ENCODE measurements at places on chromosomes 16 and 17. TPM values are rescaled to one million over a fixed set of nuclear protein-coding genes. Genes with fewer than 3 reads are reported as not detected.

Gene CDRT4
- total RNA-seq, result not detected

Gene PRSS36
- total RNA-seq, result 1.9 TPM

Gene BMERB1
- total RNA-seq, result 55.3 TPM

Gene MYH2
- total RNA-seq, result not detected

Gene PLEKHH3
- total RNA-seq, result 14.5 TPM

Gene CCDC154
- total RNA-seq, result not detected

Gene NOG
- not detected for total RNA-seq

Gene CFAP97D1
- total RNA-seq, result not detected

Gene COIL
- total RNA-seq, result 7.3 TPM

Gene CCDC78
- total RNA-seq, result 0.56 TPM

- H3K36me3 ChIP-seq, result no peaks in the 10 kb centered on the region
- H3K27ac ChIP-seq, result no peak overlapping the region
- DNase-seq, result no peak
- H3K4me3 ChIP-seq, result no peak overlapping the region
These were observed 1.0 kb upstream of the KRTAP3-1 start for GRCh38 chr17:41009936-41010335.

DNA sequence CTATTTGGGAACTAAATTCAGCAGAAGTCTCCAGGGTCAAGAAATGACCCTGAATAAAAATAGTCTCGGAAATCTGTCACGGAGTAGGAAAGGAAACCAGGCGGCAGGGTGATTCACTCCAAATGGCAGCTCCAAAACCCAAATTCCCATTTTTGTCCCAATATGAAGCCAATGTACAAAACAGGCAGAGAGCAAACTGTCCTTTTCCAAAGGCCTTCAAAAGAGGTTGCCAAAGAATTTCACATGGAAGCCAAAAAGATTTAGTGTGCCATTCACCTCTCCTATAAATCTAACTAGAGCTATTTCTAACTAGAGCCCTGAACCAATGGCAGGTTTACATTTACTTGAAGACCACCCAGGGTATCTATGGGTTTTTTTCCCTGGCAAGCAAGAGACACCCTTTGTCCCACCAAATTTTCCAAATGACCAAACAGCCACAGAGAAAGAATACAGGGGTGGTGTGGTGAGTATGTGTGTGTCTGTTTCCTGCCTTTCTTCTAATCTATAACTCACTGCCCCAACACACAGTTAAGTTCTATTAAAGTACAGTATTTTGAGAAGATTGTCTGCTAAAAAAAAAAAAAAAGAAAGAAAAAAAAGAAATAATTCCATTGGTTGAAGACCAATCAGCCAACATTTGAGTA, 6.8 kb downstream of the MYO1D start:
- H3K4me3 ChIP-seq, result no peak overlapping the region
- H3K4me1 ChIP-seq, result no peaks in the 10 kb centered on the region
- no peaks in the 10 kb centered on the region for H3K27me3 ChIP-seq
- H3K27ac ChIP-seq, result peak overlapping the region; percentile 86

DNA sequence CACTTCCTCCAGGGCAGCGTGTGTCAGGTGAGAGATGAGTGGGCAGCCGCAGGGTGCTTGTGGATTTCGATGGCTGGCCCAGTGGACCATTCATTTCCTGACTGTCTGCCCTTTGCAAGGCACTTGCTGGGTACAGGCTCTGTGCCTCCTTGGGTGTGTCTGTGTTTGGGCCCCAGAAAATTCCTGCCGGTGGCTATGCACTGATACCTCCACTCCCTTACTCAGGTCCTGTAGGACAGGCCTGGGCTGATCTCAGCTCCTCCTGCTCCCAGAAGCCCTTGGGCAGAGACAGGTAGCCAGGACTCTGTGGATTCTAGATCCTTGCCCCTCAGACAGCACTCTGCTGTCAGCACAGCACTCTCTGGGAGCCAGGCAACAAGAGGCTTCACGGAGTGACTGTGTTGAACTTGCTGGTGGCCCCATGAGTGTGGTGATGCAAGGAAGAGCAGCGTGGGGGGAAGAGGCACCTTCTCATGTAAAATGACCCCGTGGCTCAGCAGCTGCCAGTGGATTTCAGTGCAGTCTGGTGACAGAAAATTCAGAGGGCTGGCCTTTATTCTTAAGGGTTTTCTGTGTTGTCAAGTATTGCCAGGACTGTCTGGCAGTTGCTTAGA, 29.0 kb downstream of the PGS1 start:
- H3K27me3 ChIP-seq, result no peaks in the 10 kb centered on the region
- no peak for DNase-seq
- H3K27ac ChIP-seq, result no peak overlapping the region
- peaks cover 36% of the 10 kb centered on the region for H3K36me3 ChIP-seq

GRCh38 chr17:73065376-73065775, 27.1 kb downstream of the SLC39A11 start:
- no peaks in the 10 kb centered on the region for H3K36me3 ChIP-seq
- H3K27me3 ChIP-seq, result no peaks in the 10 kb centered on the region
- H3K4me1 ChIP-seq, result no peaks in the 10 kb centered on the region
- no peak for DNase-seq

DNA sequence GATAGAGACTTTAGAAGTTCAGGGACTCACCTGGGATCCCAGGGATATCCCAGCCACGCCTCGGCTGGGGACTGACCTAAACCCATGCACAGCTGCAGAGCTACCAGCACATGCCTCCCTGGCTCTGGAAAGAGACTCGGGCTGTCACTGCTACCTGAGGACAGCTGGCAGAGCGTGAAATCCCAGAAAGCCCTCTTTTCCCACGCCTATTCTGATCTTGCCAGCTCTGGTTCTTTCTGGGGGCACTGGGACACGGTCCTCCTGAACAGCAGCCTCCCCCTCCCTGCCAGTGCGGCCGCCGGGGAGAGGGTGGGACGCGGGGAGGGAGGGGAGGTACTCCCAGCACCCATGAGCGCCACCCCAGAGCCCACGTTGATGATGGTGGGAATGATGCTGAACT, 10.8 kb downstream of the P2RX5 start:
- H3K27me3 ChIP-seq, result peaks cover 4% of the 10 kb centered on the region
- H3K4me3 ChIP-seq, result no peak overlapping the region
- H3K36me3 ChIP-seq, result no peaks in the 10 kb centered on the region
- DNase-seq, result no peak
- H3K4me1 ChIP-seq, result no peaks in the 10 kb centered on the region
- H3K27ac ChIP-seq, result no peak overlapping the region

GRCh38 chr16:69848637-69849545, 86.8 kb downstream of the WWP2 start:
- peak; percentile 90 for DNase-seq
- H3K27ac ChIP-seq, result peak overlapping the region; percentile 92
- peaks cover 22% of the 10 kb centered on the region for H3K4me1 ChIP-seq

DNA sequence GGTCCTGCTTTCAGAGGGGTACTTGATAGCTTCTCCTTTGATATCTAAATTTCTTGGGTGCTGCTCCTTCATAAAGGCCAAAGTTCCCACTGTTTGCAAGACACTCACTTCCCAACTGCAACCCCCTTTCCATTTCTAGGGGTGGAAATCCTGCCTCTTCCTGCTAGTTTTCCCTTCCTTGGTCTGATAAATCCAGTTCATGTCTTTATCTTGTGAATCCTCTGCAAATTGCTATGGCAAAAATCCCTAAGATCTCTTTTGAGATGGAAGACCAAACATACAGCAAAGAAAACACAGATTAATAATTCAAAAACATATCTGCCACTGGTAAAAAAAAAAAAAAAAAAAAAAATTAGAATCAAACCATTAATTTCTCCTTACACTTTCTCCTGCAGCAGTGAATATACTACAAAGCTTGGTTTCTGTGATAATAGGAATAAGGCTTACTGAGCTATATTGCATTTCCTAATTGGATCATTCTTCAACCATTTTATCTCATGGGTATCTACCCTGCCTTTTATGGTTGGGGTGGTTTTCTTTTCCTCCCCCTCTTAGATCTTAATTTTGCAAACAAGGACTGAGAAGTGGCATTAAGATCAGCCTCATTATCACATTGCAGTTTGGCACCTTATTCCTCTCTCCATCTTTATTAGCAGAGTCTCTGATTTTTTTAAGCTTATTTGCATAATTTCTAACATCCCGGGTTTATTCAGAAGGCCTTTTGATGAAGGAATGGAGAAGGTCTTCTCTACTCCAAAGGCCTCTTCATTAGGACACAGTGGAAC, 439.1 kb downstream of the XYLT1 start:
- DNase-seq, result no peak
- no peak overlapping the region for H3K27ac ChIP-seq
- no peak overlapping the region for H3K4me3 ChIP-seq
- no peaks in the 10 kb centered on the region for H3K27me3 ChIP-seq

DNA sequence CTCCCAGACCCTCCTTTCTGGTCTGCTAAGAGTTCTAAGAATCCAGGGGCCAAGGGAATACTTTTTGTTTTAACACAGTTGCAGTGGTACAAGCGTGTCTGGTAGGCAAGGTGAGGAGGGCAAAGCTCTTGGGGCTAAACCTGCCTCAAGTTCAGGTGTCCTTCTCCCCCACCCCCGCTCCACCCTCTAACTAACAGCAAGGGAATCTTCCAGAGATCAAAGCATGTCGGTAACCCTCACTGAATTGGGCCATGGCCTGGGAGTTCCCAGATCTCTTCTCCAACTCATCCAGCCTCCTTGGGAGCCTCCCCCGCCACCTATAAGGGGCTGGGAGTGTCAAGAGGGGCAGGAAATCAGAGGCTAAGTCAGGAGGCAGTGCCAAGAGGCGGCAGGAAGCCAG, 55.7 kb upstream of the TAC4 start:
- no peak for DNase-seq
- H3K4me1 ChIP-seq, result no peaks in the 10 kb centered on the region
- H3K4me3 ChIP-seq, result no peak overlapping the region
- H3K36me3 ChIP-seq, result no peaks in the 10 kb centered on the region

DNA sequence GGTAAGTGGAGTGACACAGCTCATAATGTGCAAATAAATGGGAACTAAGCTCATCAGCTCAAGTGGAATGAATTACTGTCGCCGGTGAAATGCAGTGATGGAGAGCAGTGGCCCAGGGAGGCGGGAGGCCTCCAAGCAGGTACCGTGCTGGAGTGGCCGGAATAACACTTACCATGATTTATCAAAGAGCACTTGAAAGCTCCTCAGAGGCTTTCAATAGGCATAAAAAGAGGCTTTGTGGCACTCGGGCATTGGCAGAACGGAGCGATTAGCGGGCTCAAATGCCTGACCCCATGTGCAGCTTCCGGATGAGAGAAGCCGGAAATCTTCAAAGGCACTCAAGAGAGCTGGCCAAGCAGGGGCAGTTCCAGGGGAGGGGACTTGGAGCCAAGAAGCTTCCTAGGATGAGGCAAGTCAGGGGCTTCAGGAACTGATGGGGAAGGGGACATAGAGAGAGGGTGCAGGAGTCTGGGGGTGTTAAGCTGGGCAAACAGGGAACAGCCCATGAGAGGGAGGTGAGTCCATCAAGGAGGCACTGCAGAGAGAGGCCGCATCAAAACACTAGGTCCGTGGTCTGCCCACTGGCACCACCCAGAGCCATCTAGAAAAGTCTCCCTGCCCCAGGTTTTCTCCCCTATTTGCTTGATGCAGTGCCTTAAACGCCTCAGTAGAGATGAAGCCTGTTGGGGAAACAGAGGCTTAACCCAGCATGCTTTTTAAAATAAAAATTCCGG, 144.0 kb upstream of the IRX6 start:
- no peaks in the 10 kb centered on the region for H3K27me3 ChIP-seq
- H3K27ac ChIP-seq, result no peak overlapping the region
- H3K36me3 ChIP-seq, result no peaks in the 10 kb centered on the region
- no peak overlapping the region for H3K4me3 ChIP-seq
- no peak for DNase-seq

DNA sequence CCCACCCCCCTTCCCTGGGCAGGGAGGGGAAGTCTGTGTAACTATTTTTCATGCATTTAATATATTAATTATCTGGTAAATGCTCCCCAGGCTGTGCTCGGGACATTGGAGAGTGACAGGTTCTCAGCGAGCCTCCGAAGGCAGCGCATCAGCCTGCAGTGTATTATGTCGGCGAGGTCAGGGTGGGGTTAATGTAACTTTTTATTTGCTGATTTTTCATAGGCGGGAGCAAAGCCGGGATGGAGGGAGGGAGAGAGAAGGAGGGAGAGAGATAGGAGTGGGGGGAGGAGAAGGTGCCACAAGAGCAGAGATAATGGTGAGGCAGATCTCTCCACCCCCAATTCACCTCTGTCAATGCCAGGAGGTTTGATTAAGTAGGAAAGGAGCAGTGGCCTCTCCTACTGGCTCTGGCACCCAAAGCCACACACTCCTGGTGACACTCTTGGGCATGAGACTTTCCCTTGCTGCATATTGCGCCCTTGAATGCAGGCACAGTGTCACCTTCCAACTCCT, 104.0 kb downstream of the MRM1 start:
- H3K36me3 ChIP-seq, result no peaks in the 10 kb centered on the region
- no peak overlapping the region for H3K27ac ChIP-seq
- no peaks in the 10 kb centered on the region for H3K27me3 ChIP-seq
- H3K4me1 ChIP-seq, result no peaks in the 10 kb centered on the region
- no peak for DNase-seq

GRCh38 chr16:30414159-30414558, 6.8 kb downstream of the ZNF771 start:
- peaks cover 17% of the 10 kb centered on the region for H3K4me1 ChIP-seq
- H3K4me3 ChIP-seq, result no peak overlapping the region
- H3K27me3 ChIP-seq, result no peaks in the 10 kb centered on the region
- H3K27ac ChIP-seq, result peak overlapping the region; percentile 55
- peaks cover 5% of the 10 kb centered on the region for H3K36me3 ChIP-seq
- DNase-seq, result no peak

- H3K4me3 ChIP-seq, result no peak overlapping the region
- H3K4me1 ChIP-seq, result no peaks in the 10 kb centered on the region
- H3K27ac ChIP-seq, result no peak overlapping the region
- DNase-seq, result no peak
- no peaks in the 10 kb centered on the region for H3K36me3 ChIP-seq
These were observed 8.5 kb upstream of the CRHR1 start for GRCh38 chr17:45775576-45776011.
